ENCODE measurements at places on chromosomes 1 and 21. TPM values are rescaled to one million over a fixed set of nuclear protein-coding genes. Genes with fewer than 3 reads are reported as not detected.

The UBXN10 gene
- 5.4 TPM for total RNA-seq

The KRTAP20-2 gene
- total RNA-seq, result not detected

The NBPF4 gene
- not detected for total RNA-seq

DNA sequence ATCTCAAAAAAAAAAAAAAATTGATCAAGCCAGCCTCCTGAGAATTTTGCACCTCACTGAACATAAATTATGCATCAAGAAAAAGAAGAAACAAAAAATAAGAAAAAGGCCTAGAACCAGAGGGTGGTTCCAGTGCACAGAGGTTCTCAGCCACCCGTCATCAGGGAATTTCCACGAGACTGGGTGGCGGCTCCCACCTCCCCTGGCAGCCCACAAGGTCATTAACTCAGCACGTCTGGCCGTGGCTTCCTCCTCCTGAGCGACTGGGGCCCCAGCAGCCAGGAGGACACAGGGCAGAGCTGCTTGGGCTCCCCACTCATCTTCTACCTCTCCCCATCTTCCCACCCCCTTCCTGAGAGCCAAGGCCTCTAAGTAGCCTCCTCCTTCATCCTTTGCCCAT, 15.7 kb upstream of the TMEM51 start:
- DNase-seq, result no peak

DNA sequence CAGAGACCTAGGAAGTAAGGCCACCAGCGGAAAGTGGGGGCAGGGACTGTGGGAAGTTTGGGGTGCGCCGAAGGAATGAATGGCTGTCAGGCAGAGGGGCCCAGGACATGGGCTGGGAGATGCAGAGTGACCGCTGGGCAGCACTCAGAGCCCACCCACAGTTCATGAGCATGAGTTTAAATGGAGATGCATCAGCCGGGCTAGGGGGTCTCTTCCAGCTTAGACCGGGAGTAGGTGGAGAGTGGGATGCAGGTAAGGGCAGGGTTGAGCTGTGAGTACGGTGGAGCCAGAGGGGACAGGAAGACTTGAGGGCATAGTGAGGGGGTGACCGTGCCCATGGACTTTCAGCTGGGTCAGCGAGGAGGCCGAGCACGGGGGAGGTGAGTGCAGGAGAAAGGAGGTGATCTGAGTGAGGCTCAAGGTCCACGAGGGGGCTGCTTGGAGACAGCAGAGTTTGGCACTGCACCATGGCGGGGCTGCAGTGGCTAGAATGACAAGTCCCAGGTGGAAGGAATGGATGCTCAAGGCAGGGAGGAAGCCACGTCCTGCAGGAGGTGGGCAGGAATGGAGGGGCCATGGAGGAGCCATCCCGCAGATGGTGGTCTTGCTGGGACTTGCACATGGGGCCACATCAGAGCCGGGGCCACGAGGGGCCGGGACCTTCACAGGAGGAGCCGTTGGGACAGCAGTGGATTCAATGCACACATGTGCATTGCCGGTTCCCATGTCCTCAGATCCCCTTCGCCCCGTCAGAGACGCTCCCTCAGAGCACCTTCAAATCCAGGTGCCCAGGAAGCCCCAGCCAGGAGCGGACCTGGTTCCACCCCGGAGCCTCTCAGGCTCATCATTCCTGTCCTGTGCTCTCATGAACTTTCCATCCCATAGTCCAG, 34.9 kb downstream of the UBASH3A start:
- no peak for DNase-seq

- DNase-seq, result no peak
These were observed 2.4 kb downstream of the HMGB4 start for GRCh38 chr1:33866281-33866680.

DNA sequence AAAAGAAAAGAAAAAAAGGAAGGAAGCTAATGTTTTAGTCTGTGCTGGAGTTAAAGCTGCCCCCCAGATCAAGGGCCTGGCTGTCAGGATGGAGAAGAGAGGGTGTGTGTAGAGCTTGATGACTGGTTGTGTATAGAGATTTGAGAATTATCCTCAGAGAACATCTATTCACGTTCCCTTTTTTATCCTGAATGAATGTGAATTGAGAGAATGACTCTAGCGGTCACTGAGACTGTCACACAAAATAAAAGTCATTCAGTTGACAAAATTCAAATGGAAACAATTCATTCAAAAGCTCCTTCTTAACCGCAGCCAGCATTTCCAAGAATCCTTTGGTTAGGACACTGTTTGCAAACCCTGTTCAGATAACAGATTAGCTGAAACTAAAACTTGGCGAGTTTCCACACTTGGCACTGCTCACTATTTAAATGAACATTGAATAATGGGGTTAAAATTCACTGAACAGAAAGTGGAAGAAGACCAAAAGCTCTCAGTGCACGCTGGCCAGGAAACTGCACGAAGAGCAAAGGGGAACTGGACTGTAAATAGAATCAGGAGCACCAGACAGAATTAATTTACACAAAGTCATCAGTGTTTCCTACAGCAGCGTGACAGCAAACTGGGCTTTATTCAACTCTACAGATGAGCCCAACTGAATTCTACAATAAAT, 13.6 kb upstream of the FAM89A start:
- peak; percentile 43 for DNase-seq

DNA sequence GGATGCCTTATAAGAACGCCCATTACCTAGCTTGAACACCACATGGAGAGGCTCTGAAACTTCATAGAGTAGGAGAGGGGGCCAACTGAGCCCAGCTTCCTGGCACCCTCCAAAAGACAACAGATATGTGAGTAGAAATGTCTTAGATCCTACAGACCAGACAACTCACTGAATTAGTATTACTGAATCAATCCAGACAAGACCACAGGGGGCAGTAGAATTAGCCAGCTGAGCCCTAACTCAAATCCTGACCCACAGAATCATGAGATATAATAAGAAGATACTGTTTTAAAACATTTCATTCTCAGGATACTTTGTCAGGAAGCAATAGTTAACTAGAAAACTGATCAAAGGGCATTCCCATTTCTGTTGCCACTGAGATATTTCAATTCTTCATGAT, 45.8 kb upstream of the C1orf21 start:
- DNase-seq, result no peak

- peak; percentile 39 for DNase-seq
These were observed 617.3 kb downstream of the MATN1 start for GRCh38 chr1:30106125-30106524.

GRCh38 chr1:101150670-101151069, 86.1 kb upstream of the S1PR1 start:
- DNase-seq, result no peak

GRCh38 chr1:230545181-230545580, 97.1 kb upstream of the COG2 start:
- DNase-seq, result no peak

DNA sequence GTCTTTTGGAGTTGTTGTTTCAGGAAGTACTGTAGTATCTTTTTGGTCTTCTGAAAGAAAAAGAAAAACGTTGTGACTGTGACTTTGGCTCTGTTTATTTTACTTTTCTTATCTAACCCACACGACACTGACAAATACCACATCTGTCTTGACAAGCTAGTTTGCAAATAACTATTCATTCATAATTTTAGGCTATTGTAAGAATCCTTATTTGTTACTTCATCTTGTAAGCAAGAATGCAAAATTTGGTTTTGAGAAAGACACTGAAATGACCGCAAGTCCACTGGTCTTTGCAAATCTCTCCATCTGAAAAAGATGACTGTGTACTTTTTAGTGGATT, 12.7 kb downstream of the TGFB2 start:
- no peak for DNase-seq

- peak; percentile 92 for DNase-seq
These were observed 27.5 kb downstream of the ARID1A start for GRCh38 chr1:26723013-26723991.

- DNase-seq, result no peak
These were observed 719.1 kb upstream of the B3GALT2 start for GRCh38 chr1:193905288-193906085.

DNA sequence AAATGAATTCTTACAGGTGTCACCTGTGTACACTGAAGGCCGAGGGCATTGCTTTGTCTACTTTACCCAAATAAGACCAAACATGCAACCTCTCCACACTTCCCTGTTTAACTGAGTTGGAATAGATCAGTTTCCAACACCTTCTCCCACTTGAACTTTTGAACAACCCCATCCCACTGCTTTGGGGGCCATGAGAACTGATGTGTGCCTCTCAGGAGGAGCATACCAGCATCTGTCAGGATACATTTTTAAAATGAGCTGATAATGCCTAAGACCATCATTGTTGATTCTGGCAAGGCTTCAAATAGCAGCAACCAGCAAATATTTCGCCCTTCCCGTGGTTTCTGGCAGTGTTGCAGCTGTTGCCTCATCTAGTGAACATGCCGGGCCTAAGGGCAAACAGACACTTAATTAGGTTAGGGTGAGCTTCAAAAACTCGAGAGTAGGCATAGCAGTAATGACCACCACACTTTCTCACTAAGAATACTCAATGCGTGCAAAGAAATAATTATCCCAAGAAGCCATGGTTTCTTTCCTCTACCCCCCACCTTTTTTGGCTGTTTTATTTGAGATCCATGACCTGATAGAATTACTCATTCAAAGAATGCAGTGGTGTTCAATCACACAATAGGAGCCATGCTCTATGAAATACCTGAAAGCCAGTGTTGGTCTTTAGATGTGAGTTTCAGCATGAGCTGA, 63.7 kb downstream of the MAP10 start:
- DNase-seq, result peak; percentile 35

GRCh38 chr1:19644681-19645410, 735 bp downstream of the NBL1 start:
- DNase-seq, result peak; percentile 54
